ENCODE measurements at places on chromosomes 7 and 10. TPM values are rescaled to one million over a fixed set of nuclear protein-coding genes. Genes with fewer than 3 reads are reported as not detected.

BZW2 gene
- 40.5 TPM for polyA plus RNA-seq

SPDYE8 gene
- polyA plus RNA-seq = not detected

ANXA8 gene
- 0.04 TPM for polyA plus RNA-seq

MYO3A gene
- 1.3 TPM for polyA plus RNA-seq

CCDC7 gene
- 0.70 TPM for polyA plus RNA-seq

RASA4B gene
- polyA plus RNA-seq = 18.5 TPM

GALNT17 gene
- polyA plus RNA-seq = 0.39 TPM

HOGA1 gene
- polyA plus RNA-seq = 0.15 TPM

Data from spleen (tissue), 13 donors.